Stimulated activated CD8-positive, alpha-beta memory T cell treated with anti-CD3 and anti-CD28 coated beads, Interleukin-4, amount 100 ng/mL, for 1 hour (primary cell): ENCODE measurements at places on chromosomes 16 and 17.
A peak's percentile ranks its signal among the peaks of the same experiment; 100 is the strongest.

GRCh38 chr17:36894925-36895324, 42.4 kb upstream of the LHX1 start:
- no peak for DNase-seq

DNA sequence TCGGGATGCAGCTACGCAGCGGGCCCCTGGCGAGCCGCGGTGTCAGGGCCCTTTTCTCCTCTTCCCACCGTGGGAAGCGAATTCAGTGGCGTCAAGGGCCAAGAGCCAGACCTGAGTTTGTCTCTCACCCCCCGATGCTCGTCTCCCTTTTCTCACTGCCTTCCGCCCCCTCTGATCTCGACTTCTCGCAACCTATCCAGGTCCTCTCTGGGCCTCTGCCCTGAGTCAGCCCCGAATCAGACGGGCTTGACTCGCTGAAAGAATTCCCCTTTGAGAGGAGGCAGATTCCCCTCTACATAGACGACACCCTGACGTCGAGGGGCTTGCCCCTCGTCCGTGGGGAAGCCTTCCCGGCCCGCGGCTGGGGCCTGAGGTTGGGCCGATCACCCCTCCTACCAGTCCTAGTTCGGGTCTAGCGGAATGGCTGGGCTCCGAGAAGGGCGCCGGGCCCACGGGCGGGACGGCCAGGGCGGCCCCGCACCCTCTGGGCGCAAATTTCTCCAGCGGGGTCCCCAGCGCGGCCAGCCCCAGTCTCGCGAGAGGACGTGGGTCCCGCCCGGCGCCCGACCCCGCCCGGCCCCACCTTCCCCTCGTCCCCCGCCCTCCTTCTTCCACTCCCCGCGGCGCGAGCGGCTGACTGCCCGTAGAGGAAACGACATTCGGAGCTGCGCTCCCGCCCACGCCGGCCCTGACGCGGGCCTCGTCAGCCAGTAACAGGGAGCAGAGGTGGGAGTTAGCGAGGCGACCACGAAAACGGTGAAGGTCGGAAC, at the start of gene GGNBP2:
GGNBP2 (plus strand) TSS at position 613 of the 770 bp plus-strand sequence. CDS start 806 bp downstream, outside the sequence.
- peak; percentile 82 for DNase-seq

- no peak for DNase-seq
Measured at GRCh38 chr17:3750296-3750695, 26.6 kb downstream of the HASPIN start.

DNA sequence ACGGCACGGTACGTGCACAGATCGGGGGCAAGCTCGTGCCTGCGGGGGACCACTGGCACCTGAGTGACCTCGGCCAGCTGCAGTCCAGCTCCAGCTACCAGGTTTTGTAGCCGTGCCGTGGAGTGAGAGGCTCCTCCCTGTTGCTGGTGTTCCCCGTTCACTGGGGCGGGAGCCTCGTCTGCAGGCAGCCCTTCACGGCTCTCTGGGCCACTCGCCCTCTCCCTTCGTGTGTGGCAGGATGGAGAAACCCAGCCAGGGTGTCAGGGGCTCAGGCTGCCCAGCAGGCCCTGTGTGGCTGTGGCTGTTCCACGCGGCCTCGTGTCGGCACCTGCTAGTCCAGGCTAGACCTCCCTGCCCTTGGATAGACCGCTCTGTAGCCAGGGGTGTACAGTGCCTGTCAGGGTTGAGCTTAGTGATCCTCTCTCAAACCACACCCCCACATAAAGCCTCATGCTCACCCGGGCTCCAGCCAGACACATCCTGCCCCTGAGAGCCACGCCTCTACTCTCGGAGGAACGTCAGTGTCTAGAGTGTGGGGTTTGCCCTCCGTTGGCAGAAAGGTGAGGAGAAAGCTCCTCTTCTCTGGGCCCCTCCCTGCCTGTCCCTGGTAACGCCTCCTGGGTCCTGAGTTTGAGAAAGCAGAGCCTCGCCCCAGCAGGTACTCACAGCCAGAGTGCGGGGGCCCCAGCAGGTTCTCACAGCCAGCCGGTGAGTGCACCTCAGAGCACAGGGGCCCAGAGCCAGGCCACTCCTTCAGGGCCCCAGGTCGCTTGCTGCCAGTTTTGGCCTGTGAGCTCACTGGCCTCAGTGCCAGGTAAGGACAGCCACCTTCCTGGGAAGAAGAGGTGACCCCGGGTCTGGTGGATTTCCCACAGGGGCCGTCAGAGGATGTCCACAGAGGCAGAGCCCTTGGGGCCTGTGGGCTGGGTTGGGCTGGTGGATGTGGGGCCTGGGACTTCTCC, 27.7 kb downstream of the NME3 start:
- no peak for DNase-seq

DNA sequence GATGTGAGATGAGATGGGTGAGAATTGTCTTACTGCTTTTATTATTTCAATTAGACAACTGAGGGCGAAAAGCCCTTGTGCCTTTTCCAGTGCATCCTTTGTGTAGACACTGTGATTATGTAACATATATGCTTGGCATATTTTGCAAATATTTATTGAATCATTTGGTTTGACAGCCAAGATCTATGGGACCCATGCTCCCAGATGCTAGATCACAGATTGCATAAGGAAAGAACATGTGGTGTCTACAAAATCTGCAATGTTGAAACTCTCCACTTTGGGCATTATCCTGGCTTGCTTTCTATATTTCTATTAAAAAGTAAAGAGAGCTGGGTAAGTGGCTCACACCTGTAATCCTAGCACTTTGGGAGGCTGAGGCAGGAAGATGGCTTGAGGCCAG, 4.8 kb upstream of the COG1 start:
- no peak for DNase-seq

DNA sequence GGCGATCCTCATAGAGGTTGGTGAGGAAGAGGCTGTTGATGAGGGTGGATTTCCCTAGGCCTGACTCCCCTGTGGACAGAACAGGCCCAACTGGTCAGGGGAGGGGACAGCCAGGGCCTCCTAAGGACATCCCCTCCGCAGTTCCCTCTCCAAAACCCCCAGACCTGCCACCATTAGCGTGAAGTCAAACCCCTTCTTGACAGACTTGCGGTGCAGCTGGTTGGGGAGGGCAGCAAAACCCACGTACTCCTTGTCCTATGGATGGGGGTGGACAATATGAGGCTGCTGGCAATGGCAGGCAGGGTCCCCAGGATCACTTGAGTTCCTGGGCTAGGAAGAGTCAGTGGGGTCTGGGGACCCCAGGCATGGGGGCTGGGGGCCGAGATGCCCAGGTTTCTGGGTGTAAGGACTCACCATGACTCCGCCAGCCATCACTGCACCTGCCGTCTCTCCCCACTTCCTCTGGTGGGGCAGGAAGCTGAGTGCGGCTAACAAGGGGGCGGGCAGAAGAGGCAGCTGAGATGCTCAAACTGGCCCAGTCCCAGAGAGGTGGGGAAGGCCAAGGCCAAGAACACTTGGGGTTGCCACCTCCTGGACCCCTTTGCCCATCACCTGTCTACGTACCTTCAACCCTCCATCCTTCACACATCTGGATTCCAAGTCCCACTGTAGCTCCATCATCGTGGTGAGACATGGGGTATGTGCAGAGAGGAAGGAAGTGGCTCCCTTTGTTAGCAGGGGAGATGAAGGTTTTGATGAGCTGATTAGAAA, at the start of gene SEPTIN1:
SEPTIN1 (minus strand) TSS at position 451 of the 771 bp plus-strand sequence; CDS start at position 432, 19 bp downstream.
- DNase-seq, result peak; percentile 47

DNA sequence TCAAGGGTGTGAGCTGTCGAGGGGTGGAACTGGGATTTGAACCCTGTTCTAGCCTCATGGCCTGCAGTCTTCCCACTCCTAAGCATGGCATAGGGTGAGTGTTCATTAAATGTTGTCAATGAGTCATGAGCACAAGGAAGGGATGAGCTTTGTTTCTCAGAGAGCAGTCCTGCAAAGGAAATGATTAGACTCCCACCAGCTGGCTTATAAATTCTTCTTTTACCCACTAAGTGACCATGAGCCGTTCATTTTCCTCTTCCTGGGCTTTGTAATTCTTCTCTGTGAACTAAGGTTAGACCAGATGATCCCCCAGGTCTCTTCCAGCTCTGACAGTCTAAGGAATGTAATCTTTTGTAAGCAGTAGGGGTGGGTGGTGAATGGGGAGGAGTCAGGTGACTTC, 47.9 kb upstream of the HNF1B start:
- DNase-seq, result no peak

- no peak for DNase-seq
Measured at GRCh38 chr16:70520612-70521297, 2.6 kb downstream of the COG4 start.

DNA sequence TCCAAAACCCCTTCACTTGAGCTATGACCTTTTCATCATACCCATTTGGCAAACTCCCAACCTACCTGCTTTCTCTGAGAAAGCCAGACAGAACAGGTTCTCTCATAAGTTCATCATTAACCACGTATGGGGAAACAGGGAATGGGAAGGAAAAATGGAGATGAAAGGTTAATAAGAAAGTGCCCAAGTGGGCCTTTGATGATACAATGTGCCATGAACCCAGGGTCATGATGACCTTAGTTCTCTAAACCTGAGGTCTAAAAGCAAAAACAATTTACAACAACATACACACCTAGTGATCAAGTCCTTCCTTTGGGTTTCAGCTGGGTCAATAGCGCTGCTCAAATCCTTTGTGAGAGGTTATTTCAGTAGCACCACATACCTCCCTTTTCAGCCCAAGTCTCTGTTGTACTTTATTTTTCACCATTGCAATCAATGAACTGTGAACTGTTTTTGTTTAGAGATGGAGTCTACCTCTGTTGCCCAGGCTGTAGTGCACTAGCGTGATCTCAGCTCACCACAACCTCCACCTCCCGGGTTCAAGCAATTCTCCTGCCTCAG, 14.5 kb upstream of the RANGRF start:
- no peak for DNase-seq

DNA sequence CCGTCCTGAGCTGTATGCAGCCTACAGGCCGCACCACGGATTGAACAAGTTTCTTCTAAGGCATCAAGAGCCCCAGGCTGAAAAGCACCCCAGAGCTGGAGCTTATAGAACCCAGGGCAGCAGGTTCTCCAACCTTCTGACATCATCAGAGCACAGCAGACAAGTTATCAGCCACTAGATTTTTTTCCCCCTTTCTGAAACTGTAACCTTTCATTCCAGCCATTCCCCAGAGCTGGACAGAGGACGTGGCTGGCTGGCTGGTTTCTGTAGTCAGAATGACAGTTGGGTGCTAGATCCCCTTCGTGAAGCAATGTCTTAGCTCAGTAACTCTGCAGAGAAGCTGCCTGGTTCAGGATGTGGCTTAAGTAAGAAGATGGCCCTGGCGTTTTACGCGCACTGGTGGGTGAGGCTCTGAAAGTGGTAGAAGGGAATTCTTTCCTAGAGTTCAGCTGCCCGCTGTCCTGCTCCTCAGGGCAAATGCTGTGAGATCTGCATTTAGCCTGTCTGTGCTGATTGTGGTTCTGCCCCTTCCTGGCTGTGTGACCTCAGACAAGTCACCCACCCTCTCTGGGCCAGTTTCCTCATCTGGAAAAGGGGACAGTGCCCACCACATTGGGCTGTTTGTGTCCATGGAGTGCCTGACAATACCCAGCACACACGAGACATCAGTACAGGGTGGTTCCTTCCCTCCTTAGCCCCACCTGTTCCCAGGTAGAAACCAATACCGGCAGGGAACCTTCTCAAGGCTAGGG, 9.1 kb downstream of the DEXI start:
- no peak for DNase-seq

GRCh38 chr16:78504401-78504851, 405.0 kb downstream of the WWOX start:
- no peak for DNase-seq

GRCh38 chr16:86157616-86158247, 258.8 kb downstream of the IRF8 start:
- no peak for DNase-seq

DNA sequence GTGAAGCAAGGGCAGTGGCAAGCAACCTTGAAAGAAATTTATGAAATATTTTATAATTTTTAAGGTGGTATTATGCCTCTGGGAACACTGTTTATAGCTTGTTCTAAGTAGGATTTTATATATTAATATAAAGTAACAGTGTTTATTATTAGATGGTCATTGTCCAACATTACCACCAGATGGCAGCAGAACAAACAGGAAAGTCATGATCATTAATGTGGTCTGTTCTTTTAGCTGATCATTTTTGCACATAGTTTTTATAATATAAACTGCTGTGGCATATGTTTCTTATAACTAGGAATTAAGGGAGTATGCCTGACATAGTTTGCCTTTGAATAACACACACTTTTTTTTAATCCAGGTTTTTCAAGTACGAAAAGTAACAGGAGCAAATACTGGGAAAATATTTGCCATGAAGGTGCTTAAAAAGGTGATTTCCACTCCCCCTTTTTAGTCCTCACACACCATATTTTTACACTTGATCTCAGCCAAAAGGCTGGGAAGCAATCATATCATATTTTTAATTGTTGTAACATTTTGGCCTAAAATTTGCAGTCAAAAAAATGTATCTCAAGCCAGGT, 21.4 kb downstream of the RPS6KB1 start:
- DNase-seq, result no peak
